ENCODE measurements at places on chromosomes 13 and 19.

DNA sequence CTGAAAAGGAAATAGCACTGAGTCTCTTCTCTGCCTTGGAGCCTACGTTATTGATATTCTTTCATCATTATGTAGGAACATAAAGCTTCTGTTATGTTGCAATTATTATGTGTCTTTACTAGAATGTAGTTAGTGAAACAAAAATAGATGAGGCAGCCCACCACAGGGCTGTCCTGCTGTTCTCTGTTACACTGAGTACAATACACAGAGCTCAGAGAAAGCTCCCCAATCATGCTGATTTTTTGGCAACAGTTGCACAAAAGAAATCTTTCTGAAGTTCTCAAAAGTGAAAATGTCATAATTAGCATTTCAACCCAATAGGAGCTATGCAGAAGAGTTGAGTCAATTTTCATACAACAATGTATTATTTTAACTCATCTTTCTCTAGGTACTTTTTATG is 119.5 kb downstream of the EFNB2 start:
- no peak for DNase-seq

DNA sequence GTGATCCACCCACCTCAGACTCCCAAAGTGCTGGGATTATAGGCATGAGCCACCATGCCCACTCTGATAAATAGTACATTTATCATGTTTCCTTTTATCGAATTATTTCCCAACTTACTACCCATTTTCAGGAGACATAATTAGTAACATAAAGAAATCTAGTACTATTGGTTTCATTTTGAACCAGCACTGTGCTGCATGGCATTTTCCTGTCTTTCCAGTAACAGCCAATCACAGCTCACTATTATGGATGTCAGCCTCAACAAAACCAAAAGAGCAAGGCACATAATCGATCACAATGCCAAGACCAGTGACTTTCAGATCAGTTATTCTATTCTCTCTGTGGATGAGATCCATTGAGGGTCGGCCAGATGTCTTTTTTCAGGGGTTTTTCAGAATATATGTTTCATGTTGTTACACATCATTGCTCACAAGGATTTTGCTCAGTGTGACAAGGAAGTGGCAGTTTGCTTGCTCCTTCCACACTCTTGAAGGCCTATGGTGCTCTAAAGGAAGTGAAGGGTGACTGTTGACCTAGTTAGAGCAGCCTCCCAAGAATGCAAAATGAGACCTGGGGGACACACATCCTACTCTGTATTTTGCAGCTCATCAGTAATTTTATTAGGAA is 233.4 kb downstream of the KCNRG start:
- no peak for DNase-seq

DNA sequence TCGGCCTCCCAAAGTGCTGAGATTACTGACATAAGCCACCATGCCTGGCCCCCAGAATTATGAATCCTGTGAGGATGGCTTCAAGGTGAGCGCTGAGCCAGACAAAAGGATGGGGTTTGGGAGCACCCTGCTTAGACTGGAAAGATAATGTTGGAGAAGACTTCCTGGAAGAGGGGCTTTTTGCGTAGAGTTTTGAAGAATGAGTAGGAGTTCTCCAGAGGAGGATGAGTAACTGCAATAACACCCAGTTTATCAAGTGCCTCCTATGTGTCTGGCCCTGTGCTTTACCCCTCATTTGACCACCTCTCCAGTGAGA is 641 bp upstream of the GDF15 start:
- no peak for DNase-seq

GRCh38 chr19:46367426-46367825 is 20.5 kb downstream of the PPP5C start:
- DNase-seq, result no peak

GRCh38 chr19:17289489-17289888 is 7.8 kb downstream of the ANKLE1 start:
- DNase-seq, result no peak

DNA sequence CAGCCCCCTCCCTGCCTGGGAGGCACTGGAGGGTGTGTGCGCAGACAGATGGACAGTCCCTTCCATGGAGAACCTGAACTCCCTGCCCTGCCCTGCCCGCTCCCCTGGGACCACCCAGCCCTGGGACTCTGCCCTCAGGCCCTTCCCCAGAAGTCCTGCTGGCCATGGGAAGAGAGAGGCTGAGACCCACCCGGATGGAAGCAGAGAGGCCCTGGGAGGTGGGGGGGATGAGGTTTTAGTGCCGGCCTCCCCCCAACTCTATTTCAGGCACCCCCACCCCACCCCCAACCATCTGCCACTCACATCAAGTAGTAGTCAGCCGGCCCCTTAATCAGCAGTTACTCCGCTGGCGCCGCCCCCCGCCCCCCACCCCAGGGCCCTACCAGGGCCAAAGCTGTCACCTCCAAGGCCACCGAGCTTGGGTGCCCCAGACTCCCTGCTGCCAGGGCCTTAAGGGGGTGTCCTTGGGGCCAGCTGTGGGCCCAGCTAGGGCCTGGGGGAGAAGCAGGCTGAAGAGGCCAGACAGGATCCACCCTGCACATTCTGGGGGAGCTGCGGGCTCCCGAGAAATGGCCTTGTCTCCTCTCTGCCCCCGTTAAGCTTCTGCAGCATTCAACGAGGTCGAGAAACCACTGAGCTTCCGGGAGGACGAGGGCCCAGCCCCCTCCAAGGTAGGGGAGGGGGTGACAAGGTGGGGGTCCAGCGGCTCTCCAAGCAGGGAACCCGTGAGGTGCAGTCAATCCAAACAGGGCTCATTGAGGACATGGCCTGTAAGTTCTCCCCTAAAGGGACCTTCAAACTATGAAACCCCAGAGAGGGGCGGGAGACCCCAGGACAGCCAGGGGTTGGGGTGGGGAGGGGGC is 17.4 kb downstream of the NMRK2 start:
- DNase-seq, result no peak

GRCh38 chr13:40798380-40798779 is 9.0 kb downstream of the SLC25A15 start:
- DNase-seq, result no peak

DNA sequence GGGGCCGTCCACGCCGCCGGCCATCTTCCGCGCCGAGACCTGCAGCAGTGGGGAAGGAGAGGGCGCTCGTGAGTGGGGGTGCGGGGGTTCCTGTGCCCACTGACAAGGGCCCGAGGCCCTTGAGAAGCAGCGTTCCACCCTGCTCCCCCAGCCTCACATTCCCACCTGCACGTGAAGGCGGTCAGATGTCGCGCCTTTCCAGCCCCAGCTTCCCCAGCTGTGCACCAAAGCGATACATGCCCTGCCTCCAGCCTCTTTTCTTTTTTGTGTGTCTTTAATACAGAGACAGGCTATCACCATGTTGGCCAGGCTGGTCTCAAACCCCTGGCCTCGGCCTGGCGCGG is 11.5 kb downstream of the ZBTB7A start:
- no peak for DNase-seq
